ENCODE measurements at places on chromosomes 12 and 14.
A peak's percentile ranks its signal among the peaks of the same experiment; 100 is the strongest.

DNA sequence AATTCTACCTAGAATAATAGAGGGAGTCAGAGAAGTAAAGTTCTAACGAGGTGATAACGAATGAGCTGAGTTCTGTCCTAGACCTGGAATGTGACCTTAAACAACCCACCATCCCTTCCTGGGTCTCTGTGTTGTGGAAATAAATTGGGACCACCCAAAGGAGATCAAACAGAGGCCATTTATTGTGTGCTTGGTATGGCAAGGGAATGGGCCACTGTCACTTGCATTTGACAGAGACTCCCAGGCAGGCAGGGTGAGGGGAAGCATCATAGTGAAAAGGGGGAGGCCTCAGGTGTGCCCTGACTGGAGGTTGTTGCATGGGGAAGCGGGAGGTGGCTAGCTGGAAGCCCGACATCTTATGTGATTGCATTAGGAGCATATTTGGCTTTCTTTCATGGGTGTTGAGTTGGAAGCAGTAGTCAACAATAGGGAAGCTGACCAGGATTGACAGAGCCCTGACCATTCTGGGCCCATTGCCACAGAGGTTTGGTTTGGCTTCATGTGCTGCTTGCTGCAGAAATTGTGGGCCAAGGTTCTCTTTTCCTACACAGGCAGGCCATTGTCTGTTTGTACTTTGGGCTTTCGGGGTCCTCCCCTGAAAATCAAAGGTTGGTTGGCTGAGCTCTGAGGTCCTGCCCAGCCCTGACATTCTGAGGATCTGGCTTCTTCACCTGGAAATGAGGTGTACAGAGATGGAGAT is 17.6 kb upstream of the FAM181A start:
- no peak for DNase-seq

DNA sequence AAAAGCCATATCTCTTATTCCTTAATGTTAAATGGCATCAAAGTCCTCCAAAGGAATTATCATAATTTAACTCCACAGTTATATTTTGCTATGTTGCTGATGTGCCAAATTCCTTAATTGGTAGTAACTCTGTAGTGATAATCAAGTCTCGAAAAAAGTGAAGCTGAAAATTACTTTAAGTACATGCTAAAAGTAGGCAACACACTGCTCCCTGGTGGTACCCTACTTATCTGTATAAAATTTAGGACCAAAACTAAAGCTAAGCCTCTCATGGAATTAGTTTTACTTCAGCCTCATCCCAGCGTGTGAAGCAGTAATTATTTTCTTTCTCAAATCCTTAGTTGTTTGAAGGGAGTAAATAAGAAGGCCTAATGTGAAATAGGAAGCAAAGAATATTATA is 132.8 kb downstream of the TTLL5 start:
- DNase-seq, result peak; percentile 13

GRCh38 chr12:25557830-25558436 is 4.8 kb upstream of the LMNTD1 start:
- peak; percentile 45 for DNase-seq

DNA sequence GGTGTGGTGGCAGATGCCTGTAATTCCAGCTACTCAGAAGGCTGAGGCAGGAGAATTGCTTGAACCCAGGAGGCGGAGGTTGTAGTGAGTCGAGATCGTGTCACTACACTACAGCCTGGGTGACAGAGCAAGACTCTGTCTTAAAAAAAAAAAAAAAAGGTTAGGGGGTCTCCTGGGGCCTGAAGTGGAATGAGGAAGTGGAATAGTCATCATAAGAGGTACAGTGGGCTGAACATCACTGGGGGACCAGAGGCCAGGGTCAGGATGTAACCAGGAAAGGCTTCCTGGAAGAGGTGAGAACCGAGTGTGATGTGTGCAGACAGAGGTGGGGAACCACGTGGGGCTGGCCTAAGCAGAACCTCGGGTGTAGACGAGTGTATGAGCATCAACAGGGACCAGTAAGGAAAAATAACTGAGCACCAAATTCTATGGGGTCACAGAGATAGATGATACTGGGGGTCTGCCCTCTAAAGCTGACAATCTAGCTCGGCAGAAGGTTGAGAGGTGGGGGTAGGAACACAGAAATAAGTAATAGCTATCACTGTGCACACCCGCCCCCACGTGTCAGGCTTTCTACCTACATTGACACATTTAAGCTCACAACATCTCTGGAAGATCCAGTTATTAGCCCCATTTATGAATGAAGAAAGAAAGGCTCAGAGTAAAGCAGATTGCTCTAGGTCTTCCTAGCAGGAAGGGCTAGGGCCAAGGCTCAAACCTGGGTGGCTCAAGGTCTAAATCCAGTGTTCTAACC is 5.0 kb upstream of the COX6A1 start:
- no peak for DNase-seq

DNA sequence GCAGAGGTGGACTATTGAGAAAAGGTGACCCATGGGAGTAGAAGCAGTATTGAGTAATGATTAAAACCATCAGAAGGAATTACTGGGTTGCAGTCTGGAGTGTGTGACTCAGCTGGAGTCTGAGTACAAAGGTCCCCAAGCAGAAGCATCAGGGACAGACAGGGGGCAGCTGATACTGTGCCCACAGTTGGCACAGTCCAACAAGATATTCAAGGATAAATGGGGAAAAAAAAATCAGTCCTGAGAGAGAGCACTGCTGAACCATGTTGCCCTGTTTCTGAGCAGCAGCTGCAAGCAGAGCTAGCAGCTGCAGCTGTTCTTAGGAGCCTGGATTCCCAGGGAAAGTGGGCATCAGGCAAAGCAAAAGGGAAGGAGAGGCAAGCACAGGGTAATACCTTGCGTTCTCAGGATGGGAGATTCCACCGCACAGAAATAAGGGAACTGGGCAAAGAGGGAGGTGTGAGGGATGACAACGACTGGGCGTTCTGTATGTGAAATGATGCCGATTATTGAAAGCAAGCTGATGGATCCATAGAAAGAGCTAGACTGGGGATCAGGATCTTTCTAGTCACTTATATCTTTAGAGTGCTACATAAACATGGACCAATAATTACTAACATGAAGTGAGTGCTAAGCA is 17.7 kb downstream of the NEUROD4 start:
- DNase-seq, result no peak

- no peak for DNase-seq
These were observed 20.3 kb upstream of the CLEC4E start for GRCh38 chr12:8561011-8561410.

- DNase-seq, result no peak
These were observed 87.2 kb downstream of the SPRING1 start for GRCh38 chr12:116650585-116651087.

- DNase-seq, result peak; percentile 61
These were observed 28.0 kb upstream of the GARIN6 start for GRCh38 chr12:99619389-99620158.

- no peak for DNase-seq
These were observed 227.2 kb downstream of the DACT1 start for GRCh38 chr14:58864751-58865513.

- DNase-seq, result no peak
These were observed 23.1 kb downstream of the ABCB9 start for GRCh38 chr12:122943196-122943595.

DNA sequence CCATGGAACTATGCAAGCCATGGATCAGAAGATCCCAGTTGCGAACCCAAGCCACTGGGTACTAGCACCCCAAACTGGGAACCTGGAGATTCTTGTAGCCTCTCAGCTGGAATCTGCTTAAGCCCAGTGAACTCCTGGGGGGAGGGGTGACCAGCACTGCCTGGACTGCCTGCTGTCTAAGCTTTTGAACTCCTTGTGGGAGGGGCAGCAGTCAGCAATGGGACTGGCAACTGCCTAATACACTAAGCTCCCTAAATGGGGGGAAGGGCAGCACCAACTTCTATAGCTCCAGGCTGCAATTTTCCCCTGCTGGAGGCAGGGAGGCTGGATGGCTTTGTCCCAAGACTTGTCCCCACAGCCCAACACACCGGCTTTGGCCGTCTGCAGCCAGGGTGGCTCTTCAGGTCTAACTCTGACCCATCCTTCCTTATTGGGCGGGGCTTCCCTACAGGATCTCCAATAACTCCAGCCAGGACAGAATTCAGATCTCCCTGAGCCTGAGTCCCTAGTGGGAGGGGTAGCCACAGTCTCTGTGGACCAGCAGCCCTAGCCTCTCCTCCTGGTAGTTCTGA is 485.1 kb downstream of the SOX5 start:
- DNase-seq, result no peak

DNA sequence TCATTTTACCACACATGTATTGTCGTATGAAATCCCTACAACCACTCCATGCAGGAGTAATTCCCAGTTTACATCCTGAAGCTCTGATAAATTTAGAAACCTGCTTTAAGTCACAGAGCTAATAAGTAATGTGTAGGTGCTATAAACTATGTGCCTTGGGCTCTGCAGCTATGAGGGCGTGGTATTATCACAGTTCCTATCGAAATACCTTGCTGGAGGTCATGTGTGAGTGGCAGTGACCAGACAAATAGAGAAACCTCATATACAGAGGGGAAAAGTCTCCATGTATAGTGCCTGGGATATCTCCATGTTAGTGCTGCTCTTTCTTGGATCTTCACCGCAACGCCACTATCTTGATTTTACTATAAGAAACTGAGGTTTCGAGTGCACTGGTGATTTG is 883 bp upstream of the TBC1D15 start:
- no peak for DNase-seq

GRCh38 chr12:61916831-61917230 is 343.4 kb upstream of the USP15 start:
- DNase-seq, result no peak

GRCh38 chr14:96844857-96845570 is 47.8 kb downstream of the VRK1 start:
- DNase-seq, result no peak

DNA sequence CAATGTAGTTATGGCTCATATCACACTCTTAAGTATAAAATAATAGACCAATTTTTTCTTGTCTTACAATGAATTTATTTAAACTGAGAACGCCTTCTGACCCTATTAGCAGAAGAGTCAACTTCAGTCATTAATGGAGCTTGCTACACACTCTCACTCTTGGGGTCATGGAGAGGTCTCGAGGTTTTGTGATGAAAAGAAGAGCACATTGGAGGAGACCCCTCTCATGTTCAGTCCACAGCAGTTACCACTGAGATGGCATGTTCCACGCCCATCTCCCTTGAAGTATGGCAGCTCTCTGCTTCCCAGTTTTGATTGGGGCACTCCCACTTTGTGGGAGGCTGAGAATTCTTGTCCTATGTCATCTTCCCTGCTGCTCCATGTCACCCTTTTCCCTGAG is 266.4 kb downstream of the RPS29 start:
- DNase-seq, result no peak

DNA sequence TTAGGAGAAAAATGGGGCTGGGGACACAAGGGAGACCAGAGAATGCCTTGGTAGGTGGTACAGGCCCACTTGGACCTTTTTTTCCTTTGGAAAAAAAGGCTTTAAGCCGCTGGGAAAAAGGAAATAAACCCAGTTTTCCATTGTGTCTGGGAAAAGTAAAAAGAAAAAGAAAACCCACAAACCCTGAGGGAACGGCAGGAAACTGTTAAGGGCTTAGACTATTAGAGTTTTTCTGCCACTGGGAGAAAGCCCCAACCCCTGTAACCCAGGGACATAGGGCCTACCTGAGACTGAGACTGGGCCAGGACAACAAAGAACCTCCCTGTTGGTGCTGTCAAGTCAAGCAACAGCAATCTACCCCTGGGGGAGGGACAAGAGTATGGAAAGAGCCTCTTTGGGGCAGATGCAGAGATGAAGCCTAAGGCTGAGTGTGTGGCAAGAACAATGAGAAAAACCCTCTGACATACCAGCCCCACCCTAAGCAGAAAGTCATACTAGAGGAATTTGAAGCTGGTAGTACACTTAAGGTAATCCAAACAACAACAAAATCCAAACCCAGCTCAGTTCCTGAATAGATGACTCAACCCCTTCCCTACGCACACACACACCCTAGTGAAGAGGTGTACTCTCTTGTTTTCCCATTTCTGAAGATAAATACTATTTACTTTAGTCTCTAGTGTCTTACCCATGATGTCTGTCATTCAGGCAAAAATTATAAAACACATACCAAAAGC is 22.8 kb downstream of the ATF1 start:
- no peak for DNase-seq

DNA sequence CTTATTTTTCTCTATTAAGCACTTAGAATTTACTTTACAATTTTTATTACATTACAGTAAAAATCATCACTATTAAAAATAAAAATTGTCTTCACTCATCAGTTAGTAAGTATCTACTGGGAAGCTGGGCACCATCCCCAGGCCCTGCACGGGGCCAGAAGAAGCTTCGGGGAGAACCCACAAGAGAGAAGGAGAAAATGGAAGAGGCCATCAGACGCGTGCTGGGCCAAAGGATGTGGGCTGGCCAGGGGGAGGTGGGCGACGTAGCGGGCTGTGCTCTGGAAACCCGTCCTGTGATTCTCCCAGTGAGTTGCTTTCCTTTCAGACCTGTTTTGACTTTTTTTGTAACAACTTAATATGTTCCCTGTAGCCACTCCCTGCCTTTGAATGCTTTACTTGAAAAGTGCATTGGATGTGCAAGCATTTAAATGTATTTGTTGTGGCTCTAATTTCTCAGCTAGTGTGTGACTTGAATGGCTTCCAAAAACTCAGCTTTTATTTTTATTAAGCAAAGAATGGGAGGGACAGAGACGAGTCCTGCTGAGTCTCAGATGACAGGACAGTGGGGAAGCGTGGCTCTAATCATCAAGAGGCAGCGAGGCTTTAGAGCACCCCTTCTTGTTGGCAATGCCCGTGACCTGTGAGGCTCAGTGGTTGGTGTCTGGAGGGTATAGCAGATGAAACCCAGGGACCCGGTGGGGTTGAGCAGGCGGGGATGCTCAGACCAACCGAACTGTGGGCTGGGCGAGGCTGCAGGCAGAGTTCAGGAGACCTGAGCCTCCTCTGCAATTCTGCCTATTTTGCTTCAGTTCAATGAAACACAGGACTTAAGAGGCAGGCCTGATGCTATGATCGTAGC is 38.8 kb downstream of the SYNE3 start:
- no peak for DNase-seq

GRCh38 chr12:104303538-104304151 is at the start of gene EID3:
Gene EID3 (plus strand): TSS chr12:104303739. CDS start chr12:104303935, 196 bp downstream.
- DNase-seq, result peak; percentile 86

GRCh38 chr14:98926146-98926545 is 345.9 kb downstream of the BCL11B start:
- no peak for DNase-seq

- no peak for DNase-seq
These were observed 253.7 kb downstream of the EFCAB11 start for GRCh38 chr14:89700801-89701200.

- DNase-seq, result no peak
These were observed 41.3 kb downstream of the CCNK start for GRCh38 chr14:99522457-99522891.

DNA sequence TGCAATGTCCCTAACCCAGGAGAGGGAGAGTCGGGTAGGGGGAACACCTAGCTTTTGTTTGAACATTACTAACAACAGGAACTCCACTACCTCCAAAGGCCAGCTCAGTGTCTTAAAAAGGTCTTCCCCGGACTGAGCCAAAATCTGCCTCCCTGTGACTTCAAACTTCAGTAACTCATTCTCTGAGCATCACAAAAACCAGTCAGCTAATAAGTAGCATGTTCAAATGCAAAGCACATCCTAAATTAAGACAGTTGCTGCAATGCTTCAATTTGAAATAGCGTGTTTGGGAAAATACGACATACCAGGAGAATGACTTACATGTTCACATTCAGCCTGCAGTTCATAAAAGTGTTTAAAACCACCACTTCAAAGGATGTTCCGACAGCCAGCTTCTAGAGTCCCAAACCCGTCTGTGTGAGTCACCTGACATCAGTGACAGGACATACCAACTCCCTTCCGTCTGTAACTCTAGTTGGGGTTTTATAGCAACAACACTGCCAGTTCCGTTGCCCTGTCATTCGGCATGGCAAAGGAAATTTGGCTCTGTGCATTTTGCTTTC is 13.0 kb downstream of the ZFP36L1 start:
- no peak for DNase-seq
